ENCODE measurements at places on chromosomes 3 and 15.

- DNase-seq = no peak
Observed at GRCh38 chr3:133956982-133957381, 61.3 kb upstream of the RAB6B start.

- DNase-seq = no peak
Observed at GRCh38 chr3:195194559-195195206, 76.3 kb downstream of the XXYLT1 start.

GRCh38 chr3:10888518-10889090 lies 72.6 kb downstream of the SLC6A11 start:
- no peak for DNase-seq

GRCh38 chr15:50187997-50188396 lies 6.0 kb downstream of the SLC27A2 start:
- no peak for DNase-seq

GRCh38 chr3:117035745-117036144 lies 326.2 kb downstream of the TUSC7 start:
- no peak for DNase-seq

DNA sequence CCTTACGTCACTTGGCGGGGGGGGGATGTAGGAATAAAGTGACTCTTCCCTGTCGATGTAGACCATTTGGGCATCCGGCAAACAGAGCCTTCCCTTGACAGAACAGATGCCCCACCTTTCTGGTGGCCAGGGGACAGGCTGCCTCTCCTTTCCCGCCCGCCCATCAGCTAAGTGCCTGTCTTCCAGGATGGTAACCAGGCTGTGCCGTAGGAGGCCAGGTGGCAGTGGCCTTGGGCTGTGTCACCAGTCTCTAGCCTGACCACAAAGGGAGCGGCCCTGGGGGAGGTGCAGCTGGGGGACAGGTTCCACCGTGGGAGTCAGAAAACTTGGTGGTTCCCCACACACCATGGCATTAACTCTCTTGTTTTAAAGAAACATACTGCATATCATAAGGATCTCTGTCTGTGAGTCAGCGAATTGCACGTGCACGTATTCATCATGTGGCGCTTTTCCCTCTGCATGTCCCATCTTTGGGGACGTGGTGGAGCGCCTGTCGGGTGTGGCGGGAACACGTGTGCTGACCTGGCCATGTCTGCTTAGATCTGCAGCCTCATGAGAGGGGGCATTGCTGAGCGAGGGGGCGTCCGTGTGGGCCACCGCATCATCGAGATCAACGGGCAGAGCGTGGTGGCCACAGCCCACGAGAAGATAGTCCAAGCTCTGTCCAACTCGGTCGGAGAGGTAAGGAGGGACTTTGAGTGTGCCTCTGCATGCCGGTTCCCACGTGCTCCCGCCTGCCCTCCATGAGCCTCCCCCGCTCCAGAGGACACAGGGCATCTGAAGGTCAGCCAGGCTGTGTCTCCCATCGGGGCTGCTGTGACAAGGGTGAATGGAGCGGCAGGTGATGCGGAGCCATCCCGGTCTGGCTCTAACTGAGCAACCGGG lies 156.0 kb downstream of the NSMCE3 start:
- no peak for DNase-seq

- no peak for DNase-seq
Observed at GRCh38 chr15:79673416-79674123, 223.2 kb downstream of the MTHFS start.

DNA sequence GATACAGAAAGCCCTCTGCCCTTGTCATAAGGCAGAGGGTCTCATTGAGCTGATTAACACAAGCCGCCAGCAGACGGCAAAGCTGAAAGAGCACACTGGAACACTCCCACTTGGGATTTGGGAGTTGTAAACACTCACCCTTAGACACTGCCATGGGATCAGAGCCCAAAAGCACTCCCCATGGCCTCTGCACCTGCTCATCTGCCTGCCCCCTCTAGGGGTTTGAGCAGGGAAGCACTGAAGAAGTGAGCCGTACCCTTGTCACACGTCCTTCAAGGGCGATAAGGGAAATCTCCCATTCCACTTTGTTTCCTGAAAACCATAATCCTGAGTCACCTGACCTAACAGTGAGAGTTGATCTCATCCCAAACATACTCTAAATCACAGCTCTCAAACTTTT lies 14.7 kb downstream of the FSIP1 start:
- DNase-seq = no peak

DNA sequence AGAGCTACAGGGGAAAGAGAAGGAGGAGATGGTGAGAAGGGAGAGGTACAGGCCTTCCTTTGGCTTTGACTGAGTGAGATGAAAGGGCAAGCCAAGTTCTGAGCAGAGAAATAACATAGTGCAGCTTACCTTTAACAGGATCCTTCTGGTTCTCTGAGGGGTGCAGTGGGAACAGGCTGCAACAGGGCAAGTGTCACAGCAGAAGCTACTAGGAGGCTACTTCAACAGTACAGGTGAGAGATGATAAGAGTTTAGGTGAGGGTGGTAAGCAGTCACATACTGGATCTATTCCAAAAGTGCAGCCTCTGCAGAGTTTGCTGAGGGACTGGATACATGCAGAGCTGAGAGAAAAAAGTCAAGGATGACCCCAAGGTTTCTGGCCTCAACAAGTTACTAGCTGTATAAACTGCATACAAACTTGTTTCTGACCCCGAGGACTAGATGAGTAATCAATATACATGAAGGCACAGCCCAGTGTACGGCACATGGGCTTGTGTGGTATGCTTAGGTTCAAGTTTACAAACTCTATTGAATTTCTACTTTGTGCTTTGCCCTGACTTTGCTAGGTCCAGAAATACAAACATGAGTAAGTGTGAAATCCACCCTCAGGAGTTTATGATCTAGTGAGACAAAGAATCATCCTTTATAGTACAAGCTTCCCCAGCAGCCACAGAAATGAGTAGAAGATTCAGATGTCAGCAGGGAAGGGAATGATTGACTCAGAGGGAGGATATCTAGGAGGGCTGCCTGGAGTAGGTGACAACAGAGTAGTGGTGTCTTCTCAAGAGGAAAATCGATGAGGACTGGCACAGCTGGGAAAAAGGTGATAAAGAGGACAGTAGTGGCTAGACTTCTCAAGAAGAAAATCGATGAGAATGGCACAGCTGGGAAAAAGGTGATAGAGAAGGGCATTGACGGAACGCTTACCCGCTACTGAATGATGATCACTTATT lies 78.2 kb upstream of the TJP1 start:
- DNase-seq = no peak

DNA sequence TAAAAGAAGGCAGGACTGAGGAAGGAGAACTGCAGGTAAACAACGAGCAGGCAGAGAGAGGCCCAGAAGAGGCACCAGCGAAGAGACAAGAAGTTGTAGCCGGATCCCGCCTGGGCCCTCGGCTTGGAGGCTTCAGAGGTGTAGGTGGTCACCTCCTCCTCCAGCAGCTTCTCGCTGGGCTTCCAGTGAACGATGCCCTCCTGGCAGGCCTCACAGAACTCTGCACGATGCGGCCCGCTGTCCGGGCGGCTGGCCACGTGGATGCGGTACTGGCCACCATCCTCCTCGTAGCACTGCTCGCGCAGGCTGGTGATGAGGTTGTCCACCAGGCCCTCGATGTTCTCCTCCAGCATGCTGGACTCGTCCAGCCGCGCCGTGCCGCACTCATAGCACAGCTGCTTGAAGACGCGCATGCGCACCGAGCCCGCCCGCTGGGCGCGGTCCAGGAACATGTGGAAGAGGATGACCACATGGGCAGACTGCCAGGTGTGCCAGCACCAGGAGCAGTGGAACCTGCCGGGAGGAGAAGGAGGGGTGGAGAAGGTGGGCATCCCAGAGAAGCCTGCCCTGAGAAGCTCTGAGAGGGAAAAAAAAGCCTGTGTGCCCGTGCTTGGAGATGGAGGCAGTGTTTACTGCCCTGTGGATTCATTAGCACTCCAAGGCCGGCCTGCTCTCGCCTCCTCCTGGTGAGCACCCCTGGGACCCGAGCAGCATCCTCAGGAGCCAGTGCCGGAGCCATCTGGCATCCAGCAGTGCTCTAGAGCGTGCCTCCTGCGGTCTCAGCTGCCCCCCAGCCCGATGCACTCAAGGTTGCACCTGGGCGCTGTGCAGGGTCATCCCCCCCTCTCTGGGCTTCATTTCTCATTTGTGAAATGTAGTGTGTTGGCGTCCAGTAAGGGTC lies 3.6 kb downstream of the RTP2 start:
- DNase-seq = no peak

DNA sequence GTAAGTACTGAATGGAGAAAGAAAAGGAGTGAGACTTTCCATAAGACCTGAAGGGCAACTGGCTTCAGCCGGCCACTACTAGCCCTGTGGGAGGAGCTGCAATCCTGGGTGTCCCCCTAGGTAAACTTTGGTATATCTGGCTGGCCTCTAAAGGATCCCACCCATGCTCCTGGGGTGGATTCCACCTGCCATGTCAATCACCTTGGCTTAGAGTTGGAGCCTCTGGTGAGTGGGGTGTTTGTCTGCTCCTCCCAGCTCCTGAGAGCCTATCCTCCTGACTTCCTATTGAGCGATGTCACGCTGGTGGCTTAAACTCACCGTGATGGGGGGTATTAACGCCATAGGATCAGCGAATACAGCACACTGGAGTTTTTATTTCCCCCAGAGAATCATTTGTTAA lies 2.6 kb downstream of the SPTBN5 start:
- no peak for DNase-seq
